Kidney glomerular epithelial cell (primary cell): ENCODE measurements at places on chromosomes 1 and 21.

DNA sequence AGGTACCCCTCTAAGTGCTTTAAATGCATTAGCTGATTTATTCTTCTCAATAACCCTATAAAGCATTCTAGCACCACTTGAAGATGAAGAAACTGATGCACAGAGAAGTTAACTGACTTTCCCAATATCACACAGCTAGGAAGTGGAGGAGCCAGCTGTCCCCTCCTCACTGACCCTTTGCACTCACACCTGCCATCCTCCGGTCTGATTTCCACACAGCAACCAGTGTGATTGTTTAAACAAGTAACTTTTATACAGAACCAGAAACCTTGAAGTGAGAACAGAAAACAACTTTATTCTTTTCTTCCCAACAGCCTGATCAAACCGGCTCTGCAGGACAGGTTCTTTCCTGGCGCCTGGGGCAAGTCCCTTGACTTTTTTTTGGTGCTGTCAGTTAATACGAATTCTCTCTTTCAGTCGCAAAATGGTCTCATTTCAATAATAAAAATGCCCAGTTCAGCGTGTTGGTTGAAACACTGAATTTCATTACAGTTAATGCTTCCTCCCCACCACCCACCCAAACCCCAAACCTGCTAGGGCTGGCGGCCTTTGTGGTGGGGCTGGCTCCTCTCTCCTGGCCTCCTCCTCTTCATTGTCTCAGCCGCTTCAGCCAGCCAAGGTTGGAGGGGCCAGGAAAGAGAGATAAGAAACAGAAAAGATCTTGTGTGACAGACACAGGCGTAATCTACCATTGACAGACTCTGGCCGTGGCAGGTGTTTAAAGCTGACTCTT is 26.4 kb upstream of the EEIG2 start:
- no peak for DNase-seq

- DNase-seq, result no peak
Measured at GRCh38 chr1:224980181-224980580, 50.7 kb downstream of the DNAH14 start.

- DNase-seq, result no peak
Measured at GRCh38 chr1:167878372-167879160, 35.4 kb downstream of the ADCY10 start.

GRCh38 chr1:246110343-246111219 is 396.5 kb downstream of the SMYD3 start:
- no peak for DNase-seq
